ENCODE measurements at places on chromosomes 12 and 14.

DNA sequence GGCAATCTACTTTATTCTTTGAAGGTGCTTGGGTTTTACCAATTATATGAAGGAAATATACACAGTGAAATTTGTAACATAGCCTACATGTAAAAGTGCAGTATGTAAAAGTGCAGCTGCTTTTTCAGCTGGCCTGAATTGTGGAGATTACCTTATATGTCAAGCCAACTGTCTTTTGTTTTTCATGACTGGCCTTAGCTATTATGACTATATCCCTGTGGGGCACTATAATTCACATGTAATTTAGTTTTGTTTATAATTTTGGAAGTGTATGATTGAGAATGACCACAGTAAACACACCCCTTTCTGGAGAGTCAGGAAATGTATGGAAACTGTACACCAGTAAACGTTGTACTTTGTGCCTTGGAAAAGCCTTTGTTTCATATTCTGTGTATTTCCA, 435.0 kb upstream of the STXBP6 start:
- no peak for DNase-seq

DNA sequence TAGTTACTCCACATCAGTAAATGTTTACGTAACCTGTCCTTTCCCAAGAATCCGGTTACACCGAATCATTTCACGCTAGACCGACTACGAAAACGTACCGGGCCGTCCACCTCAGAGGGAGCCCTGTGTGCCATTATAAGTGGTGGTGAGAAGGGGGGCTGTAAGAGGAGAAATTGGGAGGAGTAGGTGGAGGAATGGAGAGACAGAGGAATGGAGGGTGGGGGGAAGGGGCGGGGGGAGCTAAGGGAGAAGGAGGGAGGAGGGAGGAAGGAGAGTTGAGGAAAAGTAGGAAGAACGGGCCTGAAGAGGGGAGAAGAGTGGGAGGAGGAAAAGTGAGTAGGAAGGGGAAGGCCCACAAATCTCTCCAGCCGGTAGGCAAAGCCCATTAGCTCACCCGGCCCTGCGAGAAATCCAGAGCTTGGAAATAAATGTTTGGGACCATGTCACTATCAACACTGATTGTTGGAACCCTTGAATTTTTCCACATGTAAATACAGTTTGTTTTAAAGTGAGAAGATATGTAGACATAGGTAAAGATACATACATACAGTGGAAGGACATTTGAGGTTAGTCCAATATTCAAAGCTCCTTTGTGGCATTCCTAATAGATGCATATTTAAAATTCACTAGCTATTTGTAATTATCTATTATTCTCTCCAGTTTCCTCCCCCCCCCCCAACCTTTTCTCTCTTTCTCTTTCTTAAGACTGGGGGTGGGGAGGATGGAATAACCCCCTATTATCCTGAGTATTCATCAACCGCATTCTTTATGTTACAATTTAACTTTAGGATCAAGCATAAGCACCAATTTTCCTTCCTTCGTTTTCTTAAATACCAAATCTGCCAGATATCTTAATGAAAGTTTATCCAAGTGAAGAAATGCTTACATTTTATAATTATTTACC, 2.1 kb upstream of the FOXG1 start:
- DNase-seq = no peak

- no peak for DNase-seq
These were observed 33.0 kb downstream of the MTHFD1 start for GRCh38 chr14:64421166-64421565.

DNA sequence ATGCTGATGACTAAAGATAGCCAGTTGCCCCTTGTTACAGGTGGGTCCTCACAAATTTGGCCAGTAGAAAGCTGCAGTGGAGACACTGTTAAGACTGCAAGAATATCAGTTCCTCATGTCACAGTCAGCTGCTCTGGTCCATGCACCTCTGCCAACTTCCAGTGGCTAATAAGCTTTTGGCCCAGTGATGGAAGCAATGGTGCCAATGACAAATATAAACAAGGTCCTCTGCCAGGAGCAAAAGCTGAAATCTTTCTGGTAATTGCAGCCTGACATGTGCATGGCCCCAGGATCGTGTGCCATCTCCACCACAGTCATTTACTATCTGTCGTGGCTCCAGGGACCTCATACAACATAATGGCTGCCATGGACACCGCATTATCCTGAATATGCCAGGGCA, 85.4 kb upstream of the TMEM260 start:
- DNase-seq = no peak

DNA sequence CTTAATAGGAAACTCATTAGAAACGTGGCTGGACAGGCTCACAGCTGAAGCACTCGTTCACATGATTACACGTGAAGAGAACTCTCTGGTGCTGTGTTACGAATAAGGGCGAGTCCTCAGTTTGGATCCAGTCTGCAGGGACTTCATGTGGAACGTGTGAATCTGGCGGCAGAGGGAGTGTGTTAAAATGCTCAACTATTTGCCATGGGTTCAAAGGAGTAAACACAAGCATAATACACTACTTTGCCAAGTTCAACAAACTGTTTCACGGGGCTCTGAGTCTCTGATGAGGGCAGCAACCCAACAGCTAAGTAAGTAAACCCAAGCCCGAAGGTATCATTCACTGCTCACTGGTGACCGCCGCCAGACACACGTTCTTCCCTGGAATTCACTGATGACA, 42.4 kb downstream of the NUAK1 start:
- DNase-seq = no peak

GRCh38 chr14:54577977-54578376, 11.0 kb downstream of the SAMD4A start:
- DNase-seq = no peak

DNA sequence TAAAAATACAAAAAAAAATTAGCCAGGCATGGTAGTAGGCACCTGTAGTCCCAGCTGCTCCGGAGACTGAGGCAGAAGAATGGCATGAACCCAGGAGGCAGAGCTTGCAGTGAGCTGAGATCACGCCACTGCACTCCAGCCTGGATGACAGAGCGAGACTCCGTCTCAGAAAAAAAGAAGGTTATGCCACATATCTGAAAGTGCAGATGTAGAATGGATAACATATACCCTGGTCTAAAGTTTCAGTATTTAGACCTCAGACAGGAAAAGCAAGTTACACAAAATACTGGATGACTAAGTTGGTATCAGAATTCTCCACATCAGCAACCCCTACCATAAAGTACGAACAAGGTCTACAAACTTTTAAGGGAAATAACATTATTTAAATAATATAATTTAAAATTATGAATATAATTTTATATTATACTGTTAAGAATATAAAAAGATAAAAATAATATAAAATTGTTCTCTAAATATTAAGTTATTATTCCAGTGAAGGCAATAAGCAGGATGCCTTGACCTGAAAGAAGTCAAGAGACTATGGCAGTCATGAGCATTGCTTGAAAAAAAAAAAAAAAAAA, 169.9 kb downstream of the CRADD start:
- DNase-seq = no peak

- DNase-seq = peak; percentile 60
These were observed 44.4 kb downstream of the AMN start for GRCh38 chr14:102966681-102967505.

DNA sequence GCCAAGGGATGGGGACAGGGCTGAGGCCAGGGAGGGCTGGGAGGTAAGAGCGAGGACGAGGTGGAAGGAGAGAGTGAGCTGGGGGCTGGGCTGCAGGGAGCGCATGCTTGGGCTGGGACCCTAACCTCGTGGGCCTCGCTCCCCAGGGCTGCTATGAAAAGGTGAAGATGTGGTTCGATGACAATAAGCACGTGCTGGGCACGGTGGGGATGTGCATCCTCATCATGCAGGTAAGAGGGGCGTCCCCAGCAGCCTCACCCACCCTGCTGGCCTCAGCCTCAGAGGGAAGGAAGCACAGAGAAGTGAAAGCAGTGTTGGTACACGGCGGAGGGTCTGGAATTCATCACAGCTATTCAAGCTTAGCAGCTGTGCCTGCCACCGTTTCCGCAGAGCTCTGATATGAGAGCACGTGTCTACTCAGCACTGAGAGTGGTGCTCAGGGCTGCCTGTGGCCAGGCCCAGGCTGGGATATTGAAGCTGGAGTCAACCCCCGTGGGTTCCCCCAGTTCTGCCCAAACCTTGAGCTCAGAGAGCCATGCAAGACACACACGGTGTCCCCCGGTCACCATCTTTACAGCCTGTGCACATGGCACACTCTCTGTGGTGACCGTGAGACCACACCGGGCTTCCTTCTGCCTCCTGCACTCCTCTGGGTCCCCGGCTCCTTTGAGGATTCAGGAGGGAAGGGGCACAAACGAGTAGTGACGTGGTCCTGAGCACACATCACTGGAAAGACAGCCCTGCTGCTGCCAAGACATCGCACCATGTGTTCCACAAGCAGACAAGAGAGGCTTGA, 204.6 kb downstream of the TSPAN9 start:
- no peak for DNase-seq

DNA sequence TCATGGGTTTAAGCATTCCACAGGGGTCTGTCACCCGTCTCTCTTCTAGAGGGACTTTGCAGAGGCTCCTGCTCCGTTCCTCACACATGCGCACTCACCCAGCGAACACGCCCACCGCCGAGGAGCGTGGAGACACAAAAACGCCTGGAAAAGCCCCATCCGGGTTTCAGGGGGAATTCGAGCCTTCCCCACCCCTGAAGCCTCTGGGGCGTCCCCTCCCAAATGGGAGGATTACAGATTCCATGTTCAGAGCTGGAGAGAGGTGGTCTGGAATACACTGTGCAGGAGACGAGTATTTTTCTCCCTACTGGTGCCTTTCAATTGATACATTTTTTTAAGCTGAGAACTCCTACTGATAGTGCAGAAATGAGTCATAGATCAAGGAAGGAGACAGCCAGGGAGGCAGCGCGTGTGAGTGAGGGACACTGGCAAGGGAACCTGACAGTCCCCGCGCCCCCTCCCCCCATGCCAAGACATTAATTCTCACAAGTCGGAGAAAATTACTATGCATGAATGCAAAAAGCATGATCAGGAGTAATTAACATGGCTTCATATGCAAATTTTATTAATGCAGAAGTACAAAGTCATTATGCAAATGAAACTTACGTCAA, 36.9 kb downstream of the BCL11B start:
- DNase-seq = peak; percentile 74

DNA sequence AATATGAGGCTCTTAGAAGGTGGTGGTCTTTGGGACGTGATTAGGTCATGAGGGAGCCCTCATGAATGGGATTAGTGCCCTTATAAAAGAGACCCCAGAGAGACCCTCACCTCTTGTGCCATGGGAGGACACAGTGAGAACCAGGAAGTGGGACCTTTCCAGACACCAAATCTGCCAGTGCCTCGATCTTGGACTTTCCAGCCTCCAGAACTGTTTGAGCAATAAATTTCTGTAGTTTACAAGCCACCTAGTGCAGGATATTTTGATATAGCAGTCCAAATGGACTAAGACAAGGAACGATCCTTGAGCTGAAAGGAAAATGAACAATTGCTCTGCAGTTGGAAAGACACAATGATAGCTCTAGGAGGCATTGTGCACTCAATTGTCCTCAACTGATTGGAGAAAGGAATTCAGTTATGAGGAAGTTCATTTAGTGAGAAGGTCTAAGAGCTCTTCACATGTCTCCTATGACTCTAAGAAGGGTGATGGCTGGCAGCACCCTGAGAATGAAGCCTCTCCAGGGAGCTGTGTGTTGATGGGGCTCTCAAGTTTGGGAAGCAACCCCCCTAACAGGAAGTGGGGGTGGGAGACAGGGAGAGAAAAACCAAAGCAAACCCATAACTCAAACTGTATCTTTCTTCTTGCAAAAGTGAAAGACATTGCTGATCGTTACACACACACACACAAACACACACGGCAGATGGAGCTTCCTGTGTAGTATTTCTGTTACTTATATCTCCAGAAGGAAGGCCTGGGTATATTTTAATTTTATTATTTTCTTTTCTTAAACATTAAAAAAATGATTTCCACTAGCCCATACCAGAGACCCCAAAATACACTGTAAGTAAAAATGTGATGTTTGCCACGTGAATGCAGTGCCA, 21.0 kb downstream of the CHST11 start:
- no peak for DNase-seq

DNA sequence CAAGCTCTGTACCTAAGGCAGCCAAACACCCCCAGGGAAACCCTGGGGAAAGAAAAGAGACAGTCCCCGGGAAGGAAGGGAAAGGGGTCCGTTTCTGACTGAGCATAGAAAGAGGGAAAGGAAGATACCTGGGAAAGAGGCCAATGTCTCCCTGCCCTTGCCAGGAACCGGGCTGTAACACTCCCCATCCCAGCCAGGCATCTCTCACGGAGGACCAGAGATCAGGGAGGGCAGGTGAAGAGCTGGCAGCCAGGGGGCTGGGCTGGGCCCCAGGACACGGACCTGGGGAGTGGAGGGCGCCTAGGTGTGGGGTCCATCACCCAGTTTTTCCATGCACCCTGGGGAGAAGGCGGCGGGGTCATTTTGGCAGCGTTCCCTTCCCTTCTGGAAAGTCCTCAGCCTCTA, 18.9 kb upstream of the PLEKHH1 start:
- DNase-seq = no peak

DNA sequence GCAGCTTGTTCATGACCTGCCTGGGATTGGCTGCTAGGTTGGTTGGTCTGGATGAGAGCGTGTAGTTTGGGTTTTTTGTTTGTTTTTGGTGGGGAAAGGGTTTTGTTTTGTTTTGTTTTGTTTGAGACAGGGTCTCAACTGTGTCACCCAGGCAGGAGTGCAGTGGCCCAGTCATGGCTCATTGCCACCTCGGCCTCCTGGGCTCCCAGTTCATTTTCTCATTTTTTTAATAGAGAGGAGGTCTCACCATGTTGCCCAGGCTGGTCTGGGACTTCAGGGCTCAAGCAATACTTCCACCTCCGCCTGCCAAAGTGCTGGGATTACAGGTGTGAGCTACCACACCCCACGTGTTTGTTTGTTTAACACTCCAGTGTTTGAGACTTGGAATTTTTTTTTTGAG, 3.8 kb downstream of the DYNC1H1 start:
- DNase-seq = no peak

GRCh38 chr14:20597108-20597507, 5.9 kb upstream of the RNASE12 start:
- no peak for DNase-seq

GRCh38 chr14:30771595-30771994, 102.8 kb upstream of the COCH start:
- no peak for DNase-seq

DNA sequence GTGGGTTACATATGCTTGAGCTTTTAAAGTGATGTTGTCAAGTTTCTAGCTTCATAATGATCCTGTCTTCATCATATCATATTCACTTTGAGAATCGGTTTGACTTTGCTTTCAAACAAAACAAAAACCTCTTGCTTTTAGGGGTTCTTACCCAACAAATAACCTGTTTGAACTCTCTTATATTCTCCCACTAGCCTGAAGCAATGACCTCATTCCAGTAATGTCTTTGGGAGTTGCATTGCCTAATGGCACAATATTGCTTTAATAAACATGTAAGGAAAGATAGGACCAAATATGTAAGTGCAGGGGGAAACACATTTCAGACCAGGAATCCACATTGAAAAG, 27.7 kb downstream of the WBP11 start:
- no peak for DNase-seq

DNA sequence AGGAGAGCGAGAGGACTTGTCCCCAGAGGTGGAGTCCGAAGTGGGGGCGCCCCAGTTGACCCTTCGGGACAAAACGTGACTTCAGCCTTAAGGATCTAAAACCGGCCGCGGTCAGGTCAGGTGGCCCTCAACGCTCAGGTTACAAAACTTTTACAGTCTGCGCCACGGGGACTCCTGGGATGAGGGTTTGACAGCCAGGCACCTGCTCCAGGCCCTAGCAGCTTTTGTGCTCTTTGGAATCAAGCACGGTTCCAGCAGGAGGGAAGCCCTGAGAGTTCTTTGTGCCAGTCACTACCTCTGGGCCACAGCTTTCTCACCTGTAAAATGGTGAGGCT, 337 bp downstream of the ZC2HC1C start:
- no peak for DNase-seq

- DNase-seq = peak; percentile 44
These were observed 231.5 kb downstream of the AACS start for GRCh38 chr12:125296701-125297100.

- no peak for DNase-seq
These were observed 38.6 kb upstream of the ATF1 start for GRCh38 chr12:50725011-50725942.
